ENCODE measurements at places on chromosomes 2 and 18.

GRCh38 chr18:28357766-28358401 lies 181.0 kb upstream of the CDH2 start:
- DNase-seq: no peak

- DNase-seq: no peak
These were observed 153.2 kb downstream of the HAUS1 start for GRCh38 chr18:46257366-46257765.

- no peak for DNase-seq
These were observed 850.3 kb downstream of the DSC3 start for GRCh38 chr18:30192216-30192615.

- DNase-seq: no peak
These were observed 360.0 kb upstream of the LRATD1 start for GRCh38 chr2:14272396-14273075.

- no peak for DNase-seq
These were observed 8.5 kb downstream of the RAB17 start for GRCh38 chr2:237581751-237582746.

GRCh38 chr2:236256366-236256985 lies 7.7 kb downstream of the ASB18 start:
- no peak for DNase-seq

- no peak for DNase-seq
These were observed 222.4 kb downstream of the SRBD1 start for GRCh38 chr2:45388541-45389100.

DNA sequence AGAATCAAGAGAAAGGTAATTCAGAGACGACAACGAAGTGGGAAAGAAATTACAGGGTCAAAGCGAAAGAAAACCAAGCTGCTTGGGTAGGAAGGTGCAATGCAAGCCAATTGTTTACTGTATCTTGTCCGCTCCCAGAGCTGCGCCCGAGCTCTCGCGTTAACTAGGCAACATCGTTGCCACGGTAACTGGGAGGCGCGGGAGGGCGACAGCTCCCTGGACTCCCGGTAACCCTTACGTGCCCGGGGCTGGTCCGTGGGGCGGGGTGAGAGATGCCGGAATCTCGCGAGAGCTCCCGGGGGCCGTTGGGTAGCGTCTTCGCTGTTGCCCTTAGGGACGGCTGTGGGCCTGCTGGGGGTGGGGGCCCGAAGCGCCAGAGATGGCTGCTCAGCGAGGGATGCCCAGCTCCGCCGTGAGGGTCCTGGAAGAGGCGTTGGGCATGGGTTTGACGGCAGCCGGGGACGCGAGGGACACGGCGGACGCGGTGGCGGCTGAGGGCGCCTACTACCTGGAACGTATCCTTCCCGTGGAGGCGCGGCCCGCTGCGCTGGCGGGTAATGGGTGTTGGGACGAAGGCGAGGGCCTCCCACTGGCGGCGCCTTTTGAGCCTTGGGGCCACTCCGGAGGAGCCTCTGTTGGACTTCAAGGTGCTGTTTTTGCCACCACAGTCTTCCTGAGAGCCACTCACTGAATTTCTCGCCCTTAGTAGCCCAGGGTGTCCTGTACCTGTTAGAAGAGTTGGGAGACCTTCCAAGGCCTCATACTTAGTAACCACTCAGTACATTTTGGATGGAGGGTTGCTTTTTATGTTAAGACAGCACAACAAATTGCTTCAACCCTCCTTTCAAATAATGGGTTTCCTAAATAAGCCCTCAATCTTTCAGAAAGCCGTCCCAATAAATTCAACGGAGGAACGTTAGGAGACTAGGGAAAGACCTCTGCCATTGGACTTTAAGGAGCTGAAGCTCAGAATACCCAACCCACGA lies at the start of gene SPAG16:
TSS of gene SPAG16 (plus strand) at position 360 of the 986 bp plus-strand sequence.
- DNase-seq: peak; percentile 92

GRCh38 chr18:28512357-28512756 lies 335.4 kb upstream of the CDH2 start:
- no peak for DNase-seq

DNA sequence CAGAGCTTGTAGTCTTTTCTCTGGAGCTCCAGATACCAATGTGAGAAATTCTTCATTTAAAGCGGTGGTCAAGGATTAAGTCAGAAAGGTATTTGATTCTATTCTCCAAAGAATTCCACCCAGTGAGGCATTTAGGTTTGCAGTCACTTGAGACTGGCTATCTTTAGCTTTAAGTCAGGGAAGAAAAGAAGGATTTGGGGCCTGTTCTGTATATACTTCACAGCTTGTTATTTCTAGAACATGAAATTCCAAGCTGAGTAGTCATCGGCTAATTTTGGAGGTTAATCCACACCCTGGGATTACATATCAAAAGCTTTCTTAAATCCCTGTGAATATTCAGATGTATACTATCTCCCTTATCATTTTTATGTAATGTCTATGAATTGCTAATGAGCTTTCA lies 39.4 kb downstream of the MYOM1 start:
- DNase-seq: peak; percentile 20

GRCh38 chr18:8695932-8696517 lies 9.3 kb upstream of the MTCL1 start:
- DNase-seq: no peak

- DNase-seq: no peak
These were observed 12.9 kb downstream of the PDE11A start for GRCh38 chr2:178059681-178060080.

GRCh38 chr2:95076705-95077529 lies 44.7 kb downstream of the MRPS5 start:
- DNase-seq: peak; percentile 5

DNA sequence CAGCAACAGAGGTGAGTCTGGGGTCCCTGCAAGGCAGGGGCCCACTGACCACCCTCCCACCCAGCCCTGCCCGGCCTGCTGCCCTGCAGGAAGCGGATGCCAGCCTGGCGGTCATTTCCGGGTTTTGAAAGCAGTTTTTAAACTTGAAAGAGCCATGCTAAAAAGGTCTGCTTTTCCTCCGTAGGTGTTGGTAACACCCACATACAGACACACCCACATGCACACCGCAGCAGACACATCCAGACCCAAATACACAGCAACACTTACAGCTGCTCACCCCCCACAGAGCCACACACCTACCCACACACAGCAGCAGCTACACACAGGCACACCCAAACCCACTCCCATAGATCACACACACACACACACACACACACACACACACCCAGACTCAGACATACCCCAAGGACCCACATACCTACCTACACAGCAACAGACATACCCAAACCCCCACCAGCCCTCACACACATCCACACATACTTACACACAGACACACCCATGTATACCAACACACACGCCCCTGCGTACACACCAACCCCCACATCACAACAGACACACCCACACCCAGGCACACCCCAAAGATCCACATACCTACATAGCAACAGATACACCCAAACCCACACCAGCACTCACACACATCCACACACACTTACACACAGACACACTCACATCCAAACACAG lies 7.6 kb downstream of the ZFP36L2 start:
- no peak for DNase-seq

All from non-pigmented ciliary epithelial cell (primary cell).